ENCODE measurements at places on chromosomes 5 and 9.

DNA sequence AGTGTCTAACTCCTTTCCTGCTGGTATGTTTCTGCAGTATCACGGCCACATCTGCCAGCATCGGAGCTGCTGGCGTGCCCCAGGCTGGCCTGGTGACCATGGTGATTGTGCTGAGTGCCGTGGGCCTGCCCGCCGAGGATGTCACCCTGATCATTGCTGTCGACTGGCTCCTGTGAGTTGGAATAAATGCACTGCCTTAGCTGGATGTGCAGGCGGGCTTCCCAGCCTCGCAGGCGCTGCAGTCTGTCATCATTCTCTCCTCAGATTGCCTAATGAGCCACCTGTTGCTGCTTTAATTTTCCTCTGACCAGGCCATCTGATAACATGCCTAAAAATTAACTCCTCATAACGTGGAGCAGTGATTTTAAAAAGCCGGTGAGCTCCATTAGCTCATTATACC, 79.1 kb upstream of the PLPP6 start:
- DNase-seq = no peak

- DNase-seq = no peak
These were observed 28.1 kb downstream of the PTGES2 start for GRCh38 chr9:128099231-128099931.

DNA sequence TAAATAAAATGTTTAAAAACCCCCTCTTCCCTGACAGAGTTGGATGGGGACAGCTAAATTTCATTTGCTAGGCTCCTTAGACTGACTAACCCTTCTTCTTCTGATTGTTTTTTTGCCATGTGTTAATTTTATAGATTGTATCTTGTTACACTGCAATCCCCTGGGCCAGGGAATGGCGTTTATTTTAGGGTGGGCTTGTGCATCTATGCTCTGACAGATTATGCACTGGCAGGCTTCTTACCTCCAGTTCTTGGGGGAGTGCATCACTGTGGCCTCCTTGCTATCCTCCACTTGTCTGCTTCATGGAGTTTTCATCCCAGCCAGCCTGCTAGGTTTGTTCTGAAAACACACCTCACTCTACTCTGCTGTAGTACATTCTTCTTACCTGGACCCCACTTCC, 159.8 kb downstream of the DROSHA start:
- DNase-seq = no peak

- peak; percentile 24 for DNase-seq
These were observed 16.6 kb downstream of the SH3PXD2B start for GRCh38 chr5:172437445-172438318.

DNA sequence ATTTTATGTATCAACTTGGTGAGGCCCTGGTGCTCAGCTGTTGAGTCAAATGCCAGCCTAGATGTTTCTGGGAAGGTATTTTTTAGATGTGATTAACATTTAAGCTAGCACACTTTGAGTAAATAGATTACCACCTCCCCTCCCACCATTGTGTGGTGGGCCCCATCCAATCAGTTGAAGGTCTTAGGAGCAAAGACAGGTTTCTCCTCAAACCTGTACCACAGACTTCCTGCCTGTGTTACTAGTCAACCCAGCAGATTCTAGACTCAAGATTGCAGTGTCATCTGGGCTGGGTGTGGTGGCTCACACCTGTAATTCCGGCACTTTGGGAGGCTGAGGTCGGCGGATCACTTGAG, 33.8 kb downstream of the MRPL36 start:
- no peak for DNase-seq

- DNase-seq = no peak
These were observed 548.4 kb downstream of the LRRC70 start for GRCh38 chr5:63127054-63127453.

DNA sequence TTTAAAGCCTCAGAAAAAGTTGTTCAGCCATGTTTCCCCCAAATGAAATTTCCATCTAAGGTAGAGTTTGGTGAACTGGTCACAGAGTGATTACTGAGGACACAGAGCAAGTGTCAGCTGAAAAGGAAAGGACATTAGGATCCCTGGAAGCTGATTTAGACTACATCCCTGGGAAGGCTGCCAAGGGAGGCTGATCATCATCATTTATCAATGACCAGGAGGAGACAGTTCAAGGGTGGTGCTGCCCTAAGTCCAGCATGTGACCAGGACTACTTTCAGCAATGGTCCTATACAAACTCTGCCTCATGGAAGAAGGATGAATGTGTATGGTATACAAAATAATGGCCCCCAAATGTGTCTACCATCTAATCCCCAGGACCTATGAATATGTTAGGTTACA, 120.6 kb downstream of the PIK3R1 start:
- DNase-seq = no peak

DNA sequence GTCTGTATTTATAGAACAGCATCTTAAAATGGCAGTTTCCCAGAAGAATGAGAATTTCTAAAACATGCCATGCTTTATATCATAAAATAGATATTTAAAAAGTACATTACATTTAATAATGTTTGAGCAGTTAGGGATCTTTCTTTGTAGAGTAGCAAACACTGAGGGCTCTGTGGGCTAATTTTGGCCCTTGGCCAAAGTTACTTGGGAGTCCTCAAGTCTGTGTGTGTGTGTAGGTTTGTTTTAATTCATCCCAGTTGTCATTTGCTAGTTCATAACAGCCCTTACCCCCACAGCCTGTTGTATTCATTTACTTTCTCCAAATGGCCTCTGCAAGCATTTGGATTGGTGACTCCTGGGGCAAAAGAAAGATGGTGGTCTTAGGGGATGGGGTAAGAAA, 576.4 kb upstream of the SGCD start:
- no peak for DNase-seq
